Psoas muscle (tissue), 8 donors: ENCODE measurements at places on chromosomes 11 and 22. TPM values are rescaled to one million over a fixed set of nuclear protein-coding genes. Genes with fewer than 3 reads are reported as not detected.

PPP2R5B gene
- total RNA-seq, result 19.0 TPM

RIC3 gene
- 8.4 TPM for total RNA-seq

GRCh38 chr11:106091480-106092123, 14.1 kb downstream of the AASDHPPT start:
- H3K36me3 ChIP-seq, result peaks cover 54% of the 10 kb centered on the region
- H3K27ac ChIP-seq, result no peak overlapping the region
- no peak overlapping the region for H3K4me3 ChIP-seq
- H3K27me3 ChIP-seq, result no peaks in the 10 kb centered on the region
- H3K4me1 ChIP-seq, result peaks cover 29% of the 10 kb centered on the region

- no peak overlapping the region for H3K27ac ChIP-seq
- H3K4me3 ChIP-seq, result no peak overlapping the region
- H3K36me3 ChIP-seq, result no peaks in the 10 kb centered on the region
- no peak for DNase-seq
- peaks cover 10% of the 10 kb centered on the region for H3K27me3 ChIP-seq
Measured at GRCh38 chr11:117980720-117981119, 5.5 kb upstream of the IL10RA start.

PGA5 gene
- total RNA-seq, result 0.42 TPM

GRCh38 chr22:30186510-30186909, 60.0 kb downstream of the LIF start:
- H3K27ac ChIP-seq, result no peak overlapping the region
- no peaks in the 10 kb centered on the region for H3K4me1 ChIP-seq
- H3K36me3 ChIP-seq, result no peaks in the 10 kb centered on the region
- no peak overlapping the region for H3K4me3 ChIP-seq

DNA sequence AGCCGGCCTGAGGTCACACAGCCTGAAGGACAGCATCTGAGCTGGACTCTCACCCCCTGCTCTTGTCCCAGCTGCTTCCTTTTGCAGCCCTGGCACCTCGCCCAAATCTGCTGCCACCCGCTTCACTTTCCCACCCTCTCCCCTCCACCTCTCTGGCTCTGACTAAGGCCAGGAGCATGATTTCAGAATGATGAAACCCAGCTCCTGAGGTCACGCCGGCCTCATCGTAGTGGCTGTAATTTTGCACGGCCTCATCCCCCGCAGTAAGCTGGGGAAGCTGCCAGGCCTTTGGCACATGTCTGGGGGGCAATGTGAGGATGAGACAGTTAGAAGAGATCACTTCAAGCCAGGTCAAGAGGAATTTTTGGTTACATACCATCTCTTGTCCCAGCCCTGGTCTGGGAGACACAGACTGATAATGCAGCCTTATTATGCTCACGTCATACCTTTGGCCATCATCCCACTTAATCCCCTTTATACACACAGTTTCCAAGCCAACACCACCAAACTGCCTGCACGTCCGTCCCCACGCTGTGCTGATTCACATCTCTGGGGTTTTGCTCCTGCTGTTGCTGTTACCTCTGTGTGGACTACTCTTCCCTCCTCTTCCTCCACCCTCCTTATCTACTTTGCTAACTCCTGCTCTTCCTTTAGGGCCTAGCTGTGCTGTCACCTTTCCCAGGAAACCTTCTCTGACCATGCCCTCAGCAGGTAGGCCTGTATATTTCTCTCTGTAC, 58.1 kb downstream of the CHRDL2 start:
- no peaks in the 10 kb centered on the region for H3K36me3 ChIP-seq
- H3K4me3 ChIP-seq, result no peak overlapping the region
- H3K27ac ChIP-seq, result peak overlapping the region; percentile 82
- H3K27me3 ChIP-seq, result no peaks in the 10 kb centered on the region
- peaks cover 17% of the 10 kb centered on the region for H3K4me1 ChIP-seq

DNA sequence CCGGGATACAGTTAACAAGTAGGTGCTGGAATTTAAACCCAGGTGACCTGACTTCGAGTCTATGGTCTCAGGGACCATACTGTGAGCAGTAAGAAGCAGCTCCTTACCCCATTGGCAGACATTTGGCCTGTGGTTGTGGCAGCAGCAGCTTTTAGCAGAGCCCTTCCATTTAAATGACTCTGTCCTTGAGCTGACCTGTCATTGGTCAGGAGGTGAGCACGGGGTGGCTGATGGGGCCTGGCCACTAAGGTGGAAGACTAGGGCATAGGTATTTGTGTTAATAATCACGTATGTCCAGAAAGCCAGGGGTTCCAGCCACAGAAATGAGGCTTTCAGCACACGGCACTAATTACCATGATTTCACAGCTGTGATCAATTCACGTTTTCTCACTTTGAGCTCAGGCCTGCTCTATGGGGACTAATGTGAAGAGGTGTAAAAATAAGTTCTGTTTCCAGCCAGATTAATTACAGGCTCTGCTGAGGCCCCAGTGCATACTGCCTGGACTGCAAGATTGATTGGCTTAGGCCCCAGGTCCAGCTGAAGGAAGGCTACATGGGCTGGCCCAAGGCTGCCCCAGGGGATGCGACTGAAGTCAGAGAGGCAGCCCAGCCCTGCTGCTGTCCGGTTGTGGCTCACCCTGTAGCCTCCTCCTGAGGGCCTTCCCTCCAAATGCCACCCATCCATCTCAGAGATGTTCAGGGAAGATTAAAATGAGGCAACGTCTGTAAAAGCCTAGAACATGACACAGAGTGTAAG, 76.0 kb downstream of the FDX1 start:
- H3K36me3 ChIP-seq, result no peaks in the 10 kb centered on the region
- H3K4me1 ChIP-seq, result no peaks in the 10 kb centered on the region
- no peaks in the 10 kb centered on the region for H3K27me3 ChIP-seq
- no peak overlapping the region for H3K27ac ChIP-seq

CHRNA10 gene
- total RNA-seq, result 0.63 TPM

MORC2 gene
- total RNA-seq, result 35.4 TPM

LRRC55 gene
- total RNA-seq, result 0.09 TPM

GRCh38 chr11:20610825-20611224, 11.4 kb downstream of the SLC6A5 start:
- H3K27ac ChIP-seq, result no peak overlapping the region
- no peaks in the 10 kb centered on the region for H3K36me3 ChIP-seq
- no peaks in the 10 kb centered on the region for H3K27me3 ChIP-seq
- H3K4me3 ChIP-seq, result no peak overlapping the region
- H3K4me1 ChIP-seq, result no peaks in the 10 kb centered on the region
